Right lung (tissue), 10 donors: ENCODE measurements at places on chromosomes 16 and 17. TPM values are rescaled to one million over a fixed set of nuclear protein-coding genes. Genes with fewer than 3 reads are reported as not detected.

GRCh38 chr16:75207831-75208230 lies 870 bp upstream of the CTRB2 start:
- DNase-seq: no peak

GRCh38 chr17:31156326-31156725 lies 61.5 kb downstream of the NF1 start:
- DNase-seq: no peak

- no peak for DNase-seq
Observed at GRCh38 chr16:72785171-72785570, 262.8 kb downstream of the ZFHX3 start.

DNA sequence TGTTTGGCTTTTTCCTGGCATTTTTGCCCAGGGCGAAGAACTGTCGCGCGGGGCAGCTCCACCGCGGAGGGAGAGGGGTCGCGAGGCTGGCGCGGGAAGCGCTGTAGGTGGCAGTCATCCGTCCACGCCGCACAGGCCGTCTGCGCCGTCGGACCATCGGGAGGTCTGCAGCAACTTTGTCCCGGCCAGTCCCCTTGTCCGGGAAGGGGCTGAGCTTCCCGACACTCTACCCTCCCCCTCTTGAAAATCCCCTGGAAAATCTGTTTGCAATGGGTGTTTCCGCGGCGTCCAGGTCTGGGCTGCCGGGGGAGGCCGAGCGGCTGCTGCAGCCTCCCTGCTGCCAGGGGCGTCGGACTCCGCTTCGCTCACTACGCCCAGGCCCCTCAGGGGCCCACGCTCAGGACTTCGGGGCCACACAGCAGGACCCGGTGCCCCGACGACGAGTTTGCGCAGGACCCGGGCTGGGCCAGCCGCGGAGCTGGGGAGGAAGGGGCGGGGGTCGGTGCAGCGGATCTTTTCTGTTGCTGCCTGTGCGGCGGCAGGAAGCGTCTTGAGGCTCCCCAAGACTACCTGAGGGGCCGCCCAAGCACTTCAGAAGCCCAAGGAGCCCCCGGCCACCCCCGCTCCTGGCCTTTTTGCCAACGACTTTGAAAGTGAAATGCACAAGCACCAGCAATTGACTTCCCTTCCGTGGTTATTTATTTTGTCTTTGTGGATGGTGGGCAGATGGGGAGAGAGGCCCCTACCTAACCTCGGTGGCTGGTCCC lies 2.3 kb upstream of the CBX4 start:
- no peak for DNase-seq

DNA sequence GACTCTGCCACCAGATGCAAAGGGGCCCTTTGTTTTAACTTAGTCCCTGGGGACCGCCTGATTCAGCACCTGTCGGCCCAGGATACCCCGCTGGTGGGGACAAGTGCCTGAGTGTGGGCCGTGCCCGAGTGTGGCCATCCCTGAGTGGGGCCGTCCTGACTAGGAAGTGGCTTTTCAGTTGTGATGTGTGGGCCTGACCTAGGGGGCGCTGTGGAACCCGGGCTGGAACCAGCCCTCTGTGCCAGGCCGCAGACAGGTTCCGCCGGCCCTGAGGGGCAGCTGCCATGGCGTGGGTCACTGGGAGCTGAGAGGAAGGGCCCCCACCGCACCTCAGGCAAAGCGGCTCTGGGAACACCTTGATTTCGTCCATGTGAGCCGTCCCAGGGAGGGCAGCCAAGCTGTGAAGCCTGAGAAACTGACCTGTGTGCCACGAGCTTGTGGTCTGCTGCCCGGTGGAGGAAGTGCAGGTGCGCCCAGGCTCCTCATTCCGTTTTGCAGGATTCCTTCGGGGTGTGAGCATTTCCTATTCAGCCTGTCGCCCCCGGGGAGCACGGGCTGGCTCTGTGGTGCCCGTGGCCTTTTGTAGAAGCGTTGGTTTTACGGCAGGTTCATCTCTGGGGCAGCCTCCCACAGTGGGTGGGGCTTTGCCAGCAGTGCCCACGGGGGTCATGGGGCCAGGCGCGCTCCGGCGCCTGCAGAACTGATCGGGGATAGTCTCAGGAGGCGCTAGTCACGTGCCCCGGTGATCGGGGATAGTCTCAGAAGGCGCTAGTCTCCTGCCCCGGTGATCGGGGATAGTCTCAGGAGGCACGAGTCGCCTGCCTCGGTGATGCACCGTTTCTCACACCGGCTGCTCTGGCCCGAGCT lies 5.3 kb downstream of the RPL13 start:
- no peak for DNase-seq

DNA sequence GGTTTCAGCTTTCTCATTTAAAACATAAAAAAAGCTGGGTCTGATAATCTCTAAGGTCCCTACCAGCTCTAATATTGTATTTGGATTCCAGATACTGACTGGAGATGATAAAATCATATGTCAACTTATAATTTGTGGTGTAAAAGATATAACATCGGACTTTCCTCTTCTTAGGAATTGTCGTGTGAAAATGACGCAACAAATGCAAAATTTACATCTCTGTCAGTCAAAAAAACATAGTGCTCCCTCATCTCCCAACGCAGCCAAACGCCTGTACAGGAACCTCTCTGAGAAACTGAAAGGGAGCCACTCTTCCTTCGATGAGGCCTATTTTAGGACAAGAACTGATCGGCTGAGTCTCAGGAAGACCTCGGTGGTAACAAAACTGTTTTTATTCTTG lies 197.3 kb downstream of the ANKFN1 start:
- no peak for DNase-seq

DNA sequence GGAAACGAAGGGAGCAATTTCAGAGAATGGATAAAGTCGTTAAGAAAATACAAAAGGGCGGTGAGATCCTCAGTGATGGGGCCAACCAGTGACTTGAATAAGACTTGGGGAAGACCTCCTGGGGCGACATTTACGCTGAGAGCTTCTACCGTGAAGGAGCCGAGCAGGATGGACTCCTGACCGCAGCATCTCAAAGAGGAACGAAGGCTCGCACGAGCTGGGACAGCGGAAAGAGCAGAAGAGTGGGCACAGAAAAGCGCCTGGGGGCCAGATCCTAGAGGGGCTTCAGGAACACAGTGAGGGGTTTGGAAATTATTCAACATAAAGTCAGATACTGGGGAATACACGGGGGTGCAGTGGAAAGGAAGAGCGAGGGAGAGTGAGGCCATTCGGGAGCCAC lies 17.5 kb downstream of the ZNF750 start:
- DNase-seq: no peak

DNA sequence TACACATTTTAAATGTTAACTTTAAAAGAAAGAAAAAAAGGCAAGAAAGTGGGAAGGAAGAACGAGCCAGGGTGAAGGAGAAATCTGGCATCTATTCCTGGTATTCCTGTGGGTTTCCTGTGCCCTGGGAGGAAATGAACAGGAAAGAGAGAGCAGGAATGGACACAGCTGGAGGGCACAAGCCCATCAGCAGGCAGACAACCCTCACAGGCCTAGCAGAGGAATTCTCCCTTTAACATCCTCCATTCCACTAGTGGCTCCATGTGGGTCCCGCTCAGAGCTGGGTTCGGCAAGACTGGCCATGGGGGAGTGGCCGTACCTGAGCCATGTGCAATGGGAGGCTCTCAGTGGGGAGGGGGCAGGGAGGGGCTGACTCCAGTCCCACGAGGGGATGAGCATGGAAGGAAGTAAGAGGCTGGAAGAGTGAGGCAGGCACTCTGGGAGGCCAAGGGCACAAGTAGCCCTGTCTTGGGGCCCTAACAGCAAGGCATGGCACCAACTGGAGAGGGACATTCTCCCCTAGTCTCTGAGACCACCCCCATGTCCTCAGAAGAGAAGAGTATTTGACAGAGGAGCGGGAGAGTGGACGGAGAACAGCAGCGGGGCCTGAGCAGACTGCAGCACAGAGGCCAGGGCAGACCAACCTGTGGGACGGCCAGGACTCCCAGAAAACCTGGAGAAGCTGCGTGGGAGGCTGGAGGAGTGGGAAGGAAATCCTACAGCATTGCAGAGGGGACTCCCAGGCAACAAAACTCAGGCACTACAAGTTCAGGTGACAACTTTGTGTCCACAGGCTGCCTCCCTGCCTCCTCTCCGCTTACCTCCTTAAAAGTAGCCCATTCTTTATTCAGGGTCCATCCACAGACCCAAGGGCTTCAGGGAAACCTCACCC lies 30.2 kb downstream of the TK2 start:
- DNase-seq: no peak

ATP1B2 gene
- polyA plus RNA-seq: 20.5 TPM

KRTAP4-6 gene
- polyA plus RNA-seq: not detected

TNP2 gene
- polyA plus RNA-seq: not detected

SMIM5 gene
- polyA plus RNA-seq: 2.3 TPM
